Thoracic aorta (tissue), 2 donors: ENCODE measurements at places on chromosomes 7 and 10. TPM values are rescaled to one million over a fixed set of nuclear protein-coding genes. Genes with fewer than 3 reads are reported as not detected.

DNA sequence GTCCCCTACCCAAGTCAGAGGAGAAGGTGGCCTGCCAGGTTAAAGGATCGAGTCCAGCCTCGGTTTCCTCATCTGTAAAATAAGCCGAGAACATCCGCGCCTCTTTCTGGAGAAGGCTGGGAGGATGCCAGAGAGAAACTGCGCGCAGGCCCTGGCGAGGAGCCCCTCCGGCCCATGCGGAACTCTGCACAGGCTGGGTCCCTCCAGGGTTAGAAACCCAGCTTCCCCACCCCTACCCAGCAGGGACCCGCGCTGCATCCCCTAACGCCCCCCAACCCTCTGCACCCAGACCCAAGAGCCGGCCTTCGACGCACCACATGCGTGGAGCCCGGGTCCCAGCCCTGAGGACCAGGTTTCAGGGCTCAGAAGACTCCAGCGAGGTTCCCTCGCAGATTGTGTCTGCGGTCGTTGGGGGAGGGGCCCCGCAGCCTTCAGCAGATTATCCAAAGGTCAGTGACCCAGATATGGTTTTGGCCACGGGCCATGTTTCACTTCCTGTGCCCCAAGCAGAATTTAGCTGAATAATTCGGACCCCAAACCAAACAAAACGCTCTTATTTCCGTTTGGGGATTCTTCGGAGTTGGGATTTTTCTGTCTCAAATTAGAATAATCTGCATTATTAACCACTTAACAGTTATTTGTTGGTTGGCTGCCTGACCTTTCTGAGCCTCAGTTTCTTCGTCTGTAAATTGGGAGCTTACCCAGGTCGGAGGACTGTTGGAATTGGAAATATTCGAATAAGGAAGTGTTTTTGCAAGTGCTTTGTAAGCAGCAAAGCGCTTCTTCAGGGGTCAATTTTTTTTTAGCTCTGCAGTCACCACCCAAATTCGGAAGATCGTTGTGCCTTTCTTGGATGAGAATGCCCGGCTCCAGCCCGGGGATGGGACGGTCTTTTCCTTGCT is 167.7 kb downstream of the UBE2H start:
- no peaks in the 10 kb centered on the region for H3K36me3 ChIP-seq
- peaks cover 49% of the 10 kb centered on the region for H3K4me1 ChIP-seq
- DNase-seq = no peak
- H3K4me3 ChIP-seq = peak overlapping the region; percentile 25
- no peak overlapping the region for H3K27ac ChIP-seq
- peaks cover 49% of the 10 kb centered on the region for H3K27me3 ChIP-seq

GRCh38 chr10:73589563-73590126 is 1.5 kb downstream of the USP54 start:
- H3K27ac ChIP-seq = no peak overlapping the region
- H3K4me3 ChIP-seq = no peak overlapping the region
- H3K36me3 ChIP-seq = no peaks in the 10 kb centered on the region
- peaks cover 22% of the 10 kb centered on the region for H3K4me1 ChIP-seq
- no peaks in the 10 kb centered on the region for H3K27me3 ChIP-seq

The ZNF365 gene
- 6.4 TPM for total RNA-seq

The COL26A1 gene
- total RNA-seq = 0.14 TPM

GRCh38 chr10:42476101-42476500 is 162.3 kb downstream of the ZNF33B start:
- no peaks in the 10 kb centered on the region for H3K36me3 ChIP-seq
- no peaks in the 10 kb centered on the region for H3K4me1 ChIP-seq
- H3K27me3 ChIP-seq = no peaks in the 10 kb centered on the region
- DNase-seq = no peak

DNA sequence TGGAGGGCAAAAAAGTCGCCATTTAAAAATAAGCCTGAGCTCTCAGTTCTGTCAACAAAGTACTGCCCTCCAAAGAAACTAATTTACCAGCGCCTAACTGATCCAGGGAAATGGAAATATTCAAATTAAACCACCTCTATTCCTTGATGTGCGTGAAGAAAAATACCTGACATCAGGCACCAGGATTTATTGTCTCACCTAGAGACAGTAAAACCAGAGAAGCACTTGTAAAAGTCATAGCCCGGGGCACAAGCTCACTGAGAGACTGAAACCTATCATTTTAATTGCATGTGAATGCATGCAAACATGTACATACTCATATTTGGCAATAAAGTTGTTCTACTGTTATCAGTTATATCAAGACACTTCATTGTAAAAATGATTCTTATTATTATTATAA is 147.3 kb upstream of the VSTM2A start:
- DNase-seq = no peak
- H3K4me1 ChIP-seq = no peaks in the 10 kb centered on the region
- no peak overlapping the region for H3K27ac ChIP-seq
- no peaks in the 10 kb centered on the region for H3K36me3 ChIP-seq
- no peaks in the 10 kb centered on the region for H3K27me3 ChIP-seq

The CYP17A1 gene
- 1.3 TPM for total RNA-seq

DNA sequence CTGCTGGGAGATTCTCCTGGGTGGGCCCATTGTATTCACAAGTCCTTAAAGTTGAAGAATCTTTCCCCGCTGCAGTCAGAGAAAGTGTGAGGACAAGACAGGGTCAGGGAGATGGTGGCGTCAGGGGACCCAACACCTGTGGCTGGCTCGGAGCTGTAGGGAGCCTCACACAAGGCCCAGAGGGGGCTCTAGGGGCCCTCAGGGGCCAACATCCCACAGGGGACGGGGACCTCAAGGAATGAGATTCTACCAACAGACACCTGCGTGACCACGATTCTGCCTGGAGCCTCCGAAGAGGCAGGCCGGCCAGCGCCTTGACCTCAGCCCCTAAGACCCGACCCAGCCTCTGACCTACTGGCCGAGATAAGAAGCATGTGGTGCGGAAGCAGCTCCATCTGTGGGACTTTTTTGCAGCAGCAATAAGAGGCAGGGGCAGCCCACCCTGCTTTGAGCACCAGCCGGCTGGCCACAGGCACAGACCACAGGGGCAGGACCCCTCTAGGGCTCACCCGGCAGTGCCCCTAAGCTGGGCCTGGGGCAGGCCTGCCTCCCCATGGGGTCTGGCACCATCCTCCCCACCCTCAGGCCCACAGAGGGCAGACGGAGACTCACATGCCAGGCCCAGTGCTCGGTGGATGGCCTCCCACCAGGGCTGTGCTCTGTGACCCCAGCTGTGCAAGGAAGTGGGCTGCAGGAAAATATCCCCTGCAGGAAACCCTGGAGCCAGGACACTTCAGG is 13.2 kb downstream of the RASGEF1A start:
- H3K36me3 ChIP-seq = no peaks in the 10 kb centered on the region
- no peak overlapping the region for H3K27ac ChIP-seq
- H3K4me3 ChIP-seq = no peak overlapping the region

DNA sequence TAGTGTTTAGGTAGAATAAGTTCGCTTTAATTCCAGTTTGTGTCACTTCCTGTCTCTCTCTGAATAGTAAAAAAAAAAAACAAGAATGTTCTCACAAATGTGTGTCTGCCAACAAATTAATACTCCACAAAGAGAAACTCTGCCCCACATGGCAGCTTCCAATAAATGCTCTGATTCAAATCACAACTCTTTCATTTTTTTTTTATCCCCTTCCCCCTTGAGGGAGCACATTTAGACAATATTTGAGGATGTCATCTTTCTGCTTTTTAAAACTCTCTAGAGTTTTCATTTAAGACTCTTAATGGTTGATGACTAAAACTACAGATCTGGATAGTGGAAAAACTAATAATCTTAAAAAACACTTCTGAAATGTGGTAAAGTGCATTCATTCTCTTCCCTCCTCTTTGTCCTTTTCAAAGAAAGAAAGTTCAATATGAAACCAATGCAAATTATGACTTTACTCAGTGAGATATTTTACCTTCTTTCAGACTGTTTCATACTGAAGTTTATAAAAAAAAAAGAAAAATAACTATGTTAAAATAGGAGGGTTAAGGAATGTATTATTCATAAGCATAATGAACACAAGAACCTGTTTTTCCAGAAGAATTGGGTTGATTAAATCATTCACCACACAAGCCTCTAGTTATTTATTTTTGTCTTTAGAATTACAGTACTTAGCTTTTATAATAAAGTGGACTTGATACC is 42.3 kb downstream of the ARID5B start:
- peaks cover 57% of the 10 kb centered on the region for H3K4me1 ChIP-seq
- DNase-seq = no peak
- H3K27me3 ChIP-seq = no peaks in the 10 kb centered on the region
- peak overlapping the region; percentile 63 for H3K4me3 ChIP-seq
- peak overlapping the region; percentile 95 for H3K27ac ChIP-seq
- no peaks in the 10 kb centered on the region for H3K36me3 ChIP-seq

DNA sequence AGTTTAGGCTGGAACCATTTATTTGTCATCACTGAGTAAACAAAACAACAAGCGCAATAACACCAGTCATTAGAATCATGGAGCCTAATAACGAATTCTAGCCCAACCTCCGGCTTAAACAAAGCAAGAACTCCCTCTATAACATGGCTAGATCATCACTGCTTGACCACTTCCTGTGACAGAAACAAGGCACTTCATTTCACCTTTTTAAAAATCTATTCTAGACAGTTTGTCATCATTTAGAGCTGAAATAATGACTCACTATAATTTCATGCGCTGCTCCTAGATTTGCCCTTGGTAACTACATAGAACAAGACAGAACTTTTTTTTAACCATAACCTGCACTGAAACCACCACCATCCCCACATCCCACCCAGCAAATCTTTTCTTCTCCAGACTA is 81.3 kb downstream of the OSBPL3 start:
- H3K27ac ChIP-seq = no peak overlapping the region
- no peak for DNase-seq
- no peaks in the 10 kb centered on the region for H3K36me3 ChIP-seq
- no peak overlapping the region for H3K4me3 ChIP-seq
- no peaks in the 10 kb centered on the region for H3K4me1 ChIP-seq
- no peaks in the 10 kb centered on the region for H3K27me3 ChIP-seq

The ITIH5 gene
- 74.5 TPM for total RNA-seq
